NCI-H1436 treated with DMSO at 0.1 percent for 48 hours (cell line): ENCODE measurements at places on chromosomes 1 and 21.

GRCh38 chr1:7783178-7783711 lies 846 bp upstream of the PER3 start:
- DNase-seq: no peak

- no peak for DNase-seq
Measured at GRCh38 chr21:34157521-34157920, 84.1 kb downstream of the MRPS6 start.

GRCh38 chr1:201039418-201039817 lies 15.9 kb upstream of the KIF21B start:
- no peak for DNase-seq

DNA sequence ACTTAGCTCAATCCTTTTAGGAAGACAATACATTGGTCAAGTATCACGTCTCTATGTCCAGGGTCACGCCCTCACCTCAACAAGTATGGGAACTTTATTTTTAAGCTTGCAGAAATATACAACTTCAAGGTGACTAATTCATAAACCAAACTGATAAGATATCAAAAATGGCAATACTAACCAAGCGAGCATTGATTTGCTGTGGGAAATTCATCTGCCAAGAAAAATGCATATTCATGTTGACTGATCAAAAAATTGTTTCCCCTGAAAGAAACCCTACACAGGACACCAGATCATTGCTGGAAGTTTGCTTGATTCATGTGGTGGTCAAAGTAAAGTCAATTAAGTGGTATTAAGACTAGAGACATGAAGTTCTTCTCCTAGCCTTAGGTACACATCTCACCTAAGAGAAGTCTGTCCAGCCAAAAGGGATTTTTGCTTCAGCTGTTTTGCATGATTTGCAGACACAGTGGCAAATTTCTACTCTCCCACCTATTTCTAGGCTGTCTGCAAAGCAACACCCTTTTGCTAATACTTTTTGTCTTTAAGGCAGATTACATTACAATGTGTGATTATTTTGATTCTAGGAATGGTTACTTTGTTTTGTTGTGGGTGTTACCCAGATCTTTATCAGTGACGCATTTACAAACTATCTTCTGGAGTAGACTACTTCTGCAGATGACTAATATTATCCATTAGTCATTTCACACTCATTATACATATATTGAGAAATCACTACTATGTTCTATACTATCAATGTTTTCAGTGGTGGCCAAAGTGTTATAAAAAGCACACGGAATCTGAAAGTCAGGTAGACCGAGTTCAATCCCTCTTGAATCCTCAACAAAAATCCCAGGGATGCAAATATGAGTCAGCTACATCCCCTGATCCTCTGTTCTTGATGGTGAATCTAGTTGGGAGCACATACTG lies 12.4 kb downstream of the SAMSN1 start:
- DNase-seq: no peak

- DNase-seq: no peak
Measured at GRCh38 chr21:45306832-45307571, 19.3 kb upstream of the POFUT2 start.

GRCh38 chr1:216075339-216075738 lies 347.9 kb downstream of the USH2A start:
- no peak for DNase-seq

DNA sequence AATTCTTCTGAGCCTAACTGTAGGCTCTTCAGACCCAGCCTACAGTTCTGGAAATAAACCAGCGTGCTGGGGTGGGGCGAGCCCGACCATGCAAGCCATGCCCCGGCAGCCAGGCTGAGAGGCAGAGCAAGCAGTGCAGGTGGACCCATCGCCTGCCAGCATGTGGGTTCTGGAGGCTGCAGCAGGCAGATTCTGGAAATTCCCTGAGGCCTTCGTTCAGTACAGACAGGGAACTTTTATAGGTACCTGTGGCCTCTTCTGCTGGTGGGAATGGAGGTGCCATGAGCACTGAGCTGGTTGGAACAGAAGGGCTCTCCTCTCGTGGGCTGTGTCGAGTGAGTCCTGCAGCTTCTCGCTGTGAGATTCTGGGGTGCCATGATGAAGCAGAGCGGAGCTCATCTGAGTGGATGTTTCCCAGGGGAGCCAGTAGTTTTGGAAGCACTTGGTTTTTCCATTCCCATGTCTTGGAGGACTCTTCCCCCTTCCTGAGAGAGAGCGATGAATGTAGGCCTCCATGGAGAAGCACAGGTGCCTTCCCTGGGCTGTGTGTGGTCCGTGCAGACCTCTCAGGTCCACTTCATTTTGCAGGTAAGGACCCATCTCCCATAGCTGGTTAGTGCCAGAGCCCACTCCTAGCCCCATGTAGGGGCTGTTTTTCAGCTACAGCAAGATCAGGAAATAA lies 94.1 kb downstream of the PCBP3 start:
- no peak for DNase-seq

GRCh38 chr21:20720623-20721022 lies 277.6 kb upstream of the NCAM2 start:
- no peak for DNase-seq

DNA sequence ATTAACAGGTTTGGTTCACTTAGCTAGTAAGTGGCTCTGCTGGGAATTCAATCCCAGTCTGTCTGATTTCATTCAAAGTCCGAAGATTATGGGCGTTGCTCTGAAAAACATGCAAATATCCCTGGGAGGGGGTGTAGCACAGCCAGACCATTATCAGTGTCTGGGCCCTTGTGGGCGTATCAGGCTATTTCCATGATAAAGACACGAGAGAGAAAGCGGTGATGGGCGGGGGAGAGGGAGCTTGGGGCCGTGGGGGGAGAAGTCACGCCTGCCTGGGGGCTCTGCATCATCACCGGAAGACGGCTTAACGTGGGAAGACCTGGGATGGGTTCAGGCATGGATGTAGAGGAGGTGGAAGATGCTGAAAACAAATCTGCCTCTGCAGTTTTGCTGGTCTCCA lies 25.8 kb downstream of the IL6R start:
- DNase-seq: no peak

- no peak for DNase-seq
Measured at GRCh38 chr1:240831922-240832321, 220.0 kb upstream of the GREM2 start.

DNA sequence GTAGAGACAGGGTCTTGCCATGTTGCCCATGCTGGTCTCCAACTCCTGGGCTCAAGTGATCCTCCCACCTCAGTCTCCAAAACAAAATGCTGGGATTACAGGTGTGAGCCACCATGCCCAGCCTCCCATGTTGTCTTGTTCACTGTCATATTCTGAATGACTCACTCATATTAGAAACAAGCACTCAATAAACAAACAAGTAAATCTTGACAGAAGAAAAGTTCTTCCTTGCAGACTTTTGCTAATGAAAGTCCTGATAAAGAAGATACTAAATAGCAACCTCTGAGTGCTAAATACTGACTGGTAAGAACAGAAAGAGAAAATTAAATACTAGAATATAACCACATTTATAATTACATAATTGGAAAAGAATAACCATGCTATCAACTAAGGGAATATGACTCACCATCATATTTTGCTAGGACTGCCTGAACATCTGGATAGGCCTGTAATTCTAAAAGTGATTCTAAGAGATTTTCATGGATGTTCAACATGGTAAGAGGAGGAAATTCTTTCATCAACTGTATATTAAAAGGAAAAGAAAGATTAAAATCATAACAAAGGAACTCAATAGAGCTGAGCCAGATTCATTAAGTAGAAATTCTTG lies 37.3 kb downstream of the ST7L start:
- DNase-seq: no peak

DNA sequence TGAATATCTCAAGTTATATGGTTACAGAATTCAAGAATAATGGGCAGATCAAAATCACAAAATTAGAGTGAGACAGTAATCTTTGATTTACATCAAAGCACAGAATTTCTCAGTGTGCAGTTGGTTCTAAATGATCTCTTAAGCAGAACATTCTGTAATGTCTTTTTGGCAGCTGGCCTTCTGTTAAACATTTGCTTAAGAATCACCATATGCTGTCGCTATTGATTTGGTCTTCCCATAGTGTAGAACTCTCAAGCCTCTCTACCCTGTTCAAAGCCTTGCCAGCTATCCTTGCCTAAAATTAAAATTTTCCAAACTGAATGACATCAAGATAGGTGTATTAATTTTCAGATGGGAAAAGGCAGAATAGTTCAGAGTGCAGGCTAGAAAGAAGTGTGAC lies 38.9 kb upstream of the ERO1B start:
- no peak for DNase-seq

GRCh38 chr1:70916034-70916427 lies 131.6 kb downstream of the PTGER3 start:
- no peak for DNase-seq

DNA sequence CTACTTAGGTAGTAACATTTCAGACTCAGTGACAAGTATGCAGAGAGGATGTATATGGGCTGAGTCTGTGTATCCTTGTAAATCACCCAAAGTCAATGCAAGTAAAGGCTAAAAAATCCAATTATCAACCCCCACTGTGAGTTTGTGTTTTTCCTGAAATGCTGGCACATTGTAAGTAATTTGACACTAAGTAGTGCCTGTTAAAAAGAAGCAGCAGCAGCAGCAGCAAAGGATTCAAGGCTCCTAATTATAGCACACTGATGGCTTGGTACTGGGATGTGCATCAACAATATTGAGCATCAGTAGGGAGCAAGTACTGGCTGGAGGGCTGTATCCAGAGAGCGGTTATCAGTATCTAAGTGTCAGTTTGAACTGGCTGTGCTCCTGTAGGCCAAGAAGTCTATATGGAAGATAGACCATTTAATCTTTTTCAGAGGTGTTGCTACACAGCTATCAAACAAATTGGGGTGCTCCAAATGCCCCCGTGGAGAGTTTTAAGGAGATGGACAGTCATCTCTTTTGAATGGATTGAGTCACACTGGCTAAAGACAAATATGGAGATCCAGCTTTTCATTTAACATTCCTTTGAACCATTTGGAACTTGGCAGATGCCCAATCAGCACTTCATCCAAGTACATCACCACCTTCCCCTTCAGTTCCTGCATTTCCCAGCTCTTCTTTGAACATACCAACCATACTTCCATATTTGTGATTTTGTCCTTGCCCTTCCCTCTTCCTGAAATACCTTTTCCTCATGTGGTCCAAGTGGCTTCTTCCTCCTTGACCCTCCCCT lies 241.2 kb upstream of the ST6GALNAC5 start:
- DNase-seq: no peak

DNA sequence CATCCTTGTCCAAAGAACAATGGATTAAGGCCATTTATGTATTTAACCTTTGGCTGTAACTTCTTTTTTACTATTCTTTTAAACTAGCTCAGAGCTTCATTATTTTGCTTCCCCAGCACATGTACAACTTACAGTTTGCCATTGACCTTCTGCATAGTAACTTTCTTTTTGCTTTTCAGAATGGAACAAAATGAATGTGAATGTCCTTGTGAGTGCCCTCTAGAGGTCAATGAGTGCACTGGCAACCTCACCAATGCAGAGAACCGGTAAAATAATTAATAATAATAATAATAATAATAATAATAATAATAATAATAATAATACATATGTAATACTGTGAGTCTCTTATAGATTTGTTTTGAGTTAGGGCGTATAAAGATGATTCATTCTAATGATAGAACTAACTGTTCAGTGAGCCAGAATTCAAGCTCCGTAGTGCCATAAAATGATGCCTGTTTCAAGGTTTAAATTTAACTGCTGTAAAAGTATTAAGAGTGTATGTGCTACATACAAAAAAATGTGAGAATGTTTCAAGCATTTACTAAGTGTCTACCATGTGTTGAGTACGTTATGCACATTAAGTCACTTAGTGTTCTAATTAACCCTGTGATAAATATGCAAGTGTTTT lies 69.0 kb upstream of the RAVER2 start:
- no peak for DNase-seq

- peak; percentile 26 for DNase-seq
Measured at GRCh38 chr21:33943293-33943692, 27.7 kb upstream of the ATP5PO start.

- DNase-seq: no peak
Measured at GRCh38 chr1:158163000-158163947, 17.4 kb upstream of the CD1D start.

DNA sequence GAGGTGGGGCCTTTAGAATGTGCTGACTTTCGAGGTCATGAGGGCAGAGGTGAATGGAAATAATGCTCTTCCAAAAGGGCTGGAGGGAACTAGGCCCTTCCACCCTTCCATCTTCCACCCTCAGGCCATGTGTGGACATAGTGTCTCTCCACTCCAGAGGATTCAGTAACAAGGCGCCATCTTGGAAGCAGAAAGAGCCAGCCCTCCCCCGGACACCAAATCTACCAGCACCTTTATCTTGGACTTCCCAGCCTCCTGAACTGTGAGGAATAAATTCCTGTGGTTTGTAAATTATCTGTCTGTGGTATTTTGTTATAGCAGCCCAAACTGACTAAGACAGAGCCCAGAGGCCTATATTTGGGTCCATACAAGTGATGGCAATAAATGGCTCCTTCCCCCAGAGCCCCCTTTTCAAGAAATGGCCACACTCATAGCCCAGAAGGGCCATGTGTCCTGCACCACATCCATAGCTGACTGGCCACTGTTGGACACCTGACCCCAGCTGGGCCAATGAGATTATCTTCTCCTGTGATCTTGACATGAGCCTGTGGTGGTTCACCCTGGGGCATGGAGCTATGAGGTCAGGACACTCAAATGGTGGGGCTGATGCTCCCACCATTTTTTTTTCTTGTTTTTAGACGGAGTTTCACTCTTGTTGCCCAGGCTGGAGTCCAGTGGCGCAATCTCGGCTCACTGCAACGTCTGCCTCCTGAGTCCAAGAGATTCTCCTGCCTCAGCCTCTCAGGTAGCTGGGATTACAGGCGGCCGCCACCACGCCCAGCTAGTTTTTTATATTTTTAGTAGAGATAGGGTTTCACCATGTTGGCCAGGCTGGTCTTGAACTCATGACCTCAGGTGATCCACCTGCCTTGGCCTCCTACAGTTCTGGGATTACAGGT lies 114.9 kb downstream of the RRAGC start:
- DNase-seq: no peak

- no peak for DNase-seq
Measured at GRCh38 chr1:178530037-178530402, 17.1 kb downstream of the TEX35 start.

DNA sequence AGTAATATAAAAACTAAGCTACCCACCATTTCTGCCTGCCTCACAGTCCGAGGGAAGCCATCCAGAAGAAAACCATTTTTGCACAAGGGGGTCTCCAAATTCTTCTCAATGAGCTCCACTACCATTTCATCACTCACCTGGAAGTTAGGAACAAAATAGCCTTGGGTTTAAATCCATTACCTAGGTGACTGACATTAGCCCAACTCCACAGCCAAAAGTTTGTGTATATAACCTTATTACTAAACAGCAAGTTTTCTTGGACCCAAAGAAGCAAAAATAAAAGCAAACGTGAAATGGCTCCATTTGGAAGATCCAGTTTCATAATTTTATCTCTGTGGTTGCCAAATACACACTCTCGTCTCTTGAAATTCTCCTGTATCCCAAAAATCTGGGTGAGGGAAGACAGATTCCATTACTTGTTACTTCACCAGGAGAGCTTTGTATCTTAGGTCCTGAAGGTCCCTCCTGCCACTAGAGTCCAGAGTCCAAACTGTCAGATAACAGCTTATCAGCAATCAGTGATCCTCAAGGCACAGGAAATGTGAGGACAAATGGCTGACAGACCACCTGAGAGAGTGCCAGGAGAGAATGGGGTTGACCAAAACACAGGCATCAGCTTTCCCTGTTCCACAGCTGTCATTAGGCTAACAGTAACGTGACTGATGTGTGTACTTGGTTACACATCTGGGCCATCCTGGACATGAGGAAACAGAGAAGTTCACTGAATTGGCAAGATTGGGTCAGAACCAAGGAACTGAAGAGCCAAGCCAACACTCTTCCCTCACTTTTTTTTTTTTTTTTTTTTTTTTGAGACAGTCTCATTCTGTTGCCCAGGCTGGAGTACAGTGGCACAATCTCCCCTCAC lies 14.9 kb downstream of the AK2 start:
- no peak for DNase-seq

- no peak for DNase-seq
Measured at GRCh38 chr1:96416111-96416595, 305.4 kb upstream of the PTBP2 start.
